ENCODE measurements at places on chromosomes 6 and 20.

DNA sequence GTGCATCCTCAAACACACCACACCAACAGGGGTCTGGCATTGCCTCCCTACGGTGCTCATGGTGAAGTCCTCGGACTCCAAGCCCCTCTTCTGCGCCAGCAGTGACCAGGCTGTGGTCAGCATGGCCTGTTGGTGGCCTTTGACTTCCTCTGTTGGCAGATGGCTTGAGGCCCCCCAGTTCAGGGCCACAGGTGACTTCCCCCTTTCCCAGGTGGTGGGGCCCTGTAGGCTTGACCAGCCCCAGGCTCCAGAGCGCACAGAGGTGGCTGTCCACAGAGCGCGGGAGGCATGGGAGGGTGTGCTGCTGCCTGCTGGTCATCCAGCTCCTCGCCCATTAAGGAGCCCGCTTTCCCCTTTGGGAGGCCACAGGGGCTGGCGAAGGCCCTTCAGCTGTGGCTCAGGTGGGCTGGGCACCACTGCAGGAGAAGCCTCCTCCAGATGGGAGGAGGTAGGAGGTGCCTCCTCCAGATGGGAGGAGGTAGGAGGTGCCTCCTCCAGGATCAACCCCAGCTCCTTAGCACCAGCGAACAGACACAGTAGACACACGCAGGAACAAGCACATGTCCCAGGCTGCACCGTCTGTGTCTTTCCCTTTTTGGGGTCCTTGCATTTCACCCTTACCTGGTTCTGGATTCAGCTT is 52.1 kb upstream of the BHLHE23 start:
- no peak for DNase-seq

DNA sequence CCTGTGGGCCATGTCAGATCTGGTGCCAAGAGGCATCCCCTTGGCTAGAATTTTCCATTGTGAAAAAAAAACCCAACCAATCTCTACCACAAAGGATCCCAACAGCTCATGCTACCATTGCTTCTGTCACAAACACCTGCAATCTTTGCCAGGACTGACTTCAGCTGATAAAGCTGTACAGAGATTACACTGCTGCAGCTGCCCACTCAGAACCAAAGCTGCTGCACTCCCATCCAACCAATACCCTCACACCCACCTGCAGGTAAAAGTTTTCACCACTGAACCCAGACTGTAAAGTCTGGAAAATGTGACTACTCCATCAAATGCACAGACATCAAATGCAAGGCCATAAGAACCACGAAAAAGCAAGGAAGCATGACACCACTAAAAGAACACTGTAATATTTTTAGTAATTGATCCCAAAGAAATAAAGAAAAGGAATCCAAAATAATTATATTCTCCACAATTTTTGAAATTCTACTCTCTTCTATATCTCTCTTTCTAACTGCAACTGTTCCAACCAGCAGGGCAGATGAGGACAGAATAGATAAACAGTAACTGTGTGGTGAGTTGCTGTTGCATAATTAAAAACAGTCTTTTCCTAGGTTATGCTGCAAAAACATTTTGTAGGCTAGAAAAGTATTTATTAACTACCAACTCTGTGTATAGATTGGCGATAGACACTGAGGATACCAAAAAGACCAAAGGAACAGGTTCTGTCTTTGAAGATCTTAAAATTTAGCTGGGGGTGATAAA is 128.0 kb upstream of the MCHR2 start:
- no peak for DNase-seq

DNA sequence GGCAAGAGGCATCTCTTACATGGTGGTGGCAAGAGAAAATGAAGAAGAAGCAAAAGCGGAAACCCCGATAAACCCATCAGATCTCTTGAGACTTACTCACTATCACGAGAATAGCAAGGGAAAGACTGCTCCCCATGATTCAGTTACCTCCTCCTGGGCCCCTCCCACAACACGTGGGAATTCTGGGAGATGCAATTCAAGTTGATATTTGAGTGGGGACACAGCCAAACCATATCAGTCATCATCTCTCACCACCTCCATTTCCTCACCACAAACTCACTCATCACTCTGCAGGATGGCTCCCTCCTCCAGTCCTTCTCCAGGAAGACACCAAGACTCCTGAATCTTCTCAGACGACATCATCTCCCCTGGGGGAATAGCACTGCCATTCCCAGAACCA is 25.8 kb upstream of the SLC16A10 start:
- DNase-seq, result no peak

GRCh38 chr20:39311851-39312506 is 349.8 kb downstream of the DHX35 start:
- DNase-seq, result no peak

GRCh38 chr6:1832844-1833787 is 223.4 kb downstream of the FOXC1 start:
- DNase-seq, result no peak

DNA sequence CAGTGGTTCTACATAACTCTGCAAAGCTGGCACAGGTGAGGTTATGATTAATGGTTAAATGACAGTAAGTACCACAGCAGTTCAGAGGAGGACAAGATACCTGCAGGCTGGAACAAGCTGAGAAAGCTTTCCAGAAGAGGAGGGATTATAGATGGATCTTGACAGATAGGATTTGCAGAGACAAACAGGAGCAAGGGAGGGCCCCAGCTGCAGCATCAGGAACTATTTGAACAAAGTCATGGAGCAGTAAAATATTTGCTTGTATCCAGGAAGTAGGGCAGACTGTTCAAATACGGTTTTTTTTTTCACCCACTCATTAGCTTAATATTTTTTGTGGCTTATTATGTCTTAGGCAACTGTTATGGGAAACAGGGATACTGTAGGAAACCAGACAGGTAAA is 144.4 kb upstream of the MAN1A1 start:
- peak; percentile 53 for DNase-seq

- no peak for DNase-seq
Measured at GRCh38 chr20:57460781-57461465, 64.0 kb downstream of the CTCFL start.

GRCh38 chr20:47397652-47398301 is 41.3 kb upstream of the ZMYND8 start:
- DNase-seq, result no peak

DNA sequence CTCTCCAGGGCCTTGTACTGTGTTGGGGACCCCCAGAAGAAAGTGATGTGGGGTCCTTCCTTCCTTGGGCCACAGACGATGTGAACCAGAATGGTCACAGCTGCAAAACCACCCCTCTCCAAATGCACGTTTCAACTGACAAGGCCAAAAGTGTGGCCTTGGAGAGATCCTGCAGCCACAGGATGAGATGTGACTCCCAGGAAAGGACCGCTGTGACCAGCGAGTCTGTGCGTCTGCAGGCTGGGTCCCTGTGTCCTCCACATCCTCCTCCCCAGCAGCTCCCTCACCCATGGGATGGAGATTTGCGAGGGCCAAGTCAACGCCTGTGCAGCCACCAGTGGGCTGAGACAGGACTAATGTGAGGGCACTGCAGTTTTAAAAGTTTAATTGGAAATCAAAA is 247.0 kb downstream of the ERMARD start:
- DNase-seq, result no peak

DNA sequence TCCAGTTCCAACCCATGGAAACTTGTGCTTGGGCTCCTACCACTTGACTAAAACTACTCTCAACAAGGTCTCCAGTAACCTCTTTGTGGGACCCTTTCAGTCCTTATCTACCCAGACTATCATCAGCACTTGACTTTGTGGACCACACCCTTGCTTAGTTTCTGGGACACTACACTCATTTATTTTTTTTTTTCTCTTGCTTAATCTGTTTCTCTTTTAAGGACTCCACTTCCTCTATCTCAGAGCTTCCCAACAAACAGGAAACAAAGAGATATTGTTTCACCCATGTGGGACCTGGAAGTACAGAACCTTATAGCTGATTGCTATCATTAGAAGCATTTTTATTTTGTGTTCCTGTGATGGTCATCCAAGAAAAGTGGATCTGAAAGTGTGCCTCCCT is 28.8 kb upstream of the ME1 start:
- no peak for DNase-seq

DNA sequence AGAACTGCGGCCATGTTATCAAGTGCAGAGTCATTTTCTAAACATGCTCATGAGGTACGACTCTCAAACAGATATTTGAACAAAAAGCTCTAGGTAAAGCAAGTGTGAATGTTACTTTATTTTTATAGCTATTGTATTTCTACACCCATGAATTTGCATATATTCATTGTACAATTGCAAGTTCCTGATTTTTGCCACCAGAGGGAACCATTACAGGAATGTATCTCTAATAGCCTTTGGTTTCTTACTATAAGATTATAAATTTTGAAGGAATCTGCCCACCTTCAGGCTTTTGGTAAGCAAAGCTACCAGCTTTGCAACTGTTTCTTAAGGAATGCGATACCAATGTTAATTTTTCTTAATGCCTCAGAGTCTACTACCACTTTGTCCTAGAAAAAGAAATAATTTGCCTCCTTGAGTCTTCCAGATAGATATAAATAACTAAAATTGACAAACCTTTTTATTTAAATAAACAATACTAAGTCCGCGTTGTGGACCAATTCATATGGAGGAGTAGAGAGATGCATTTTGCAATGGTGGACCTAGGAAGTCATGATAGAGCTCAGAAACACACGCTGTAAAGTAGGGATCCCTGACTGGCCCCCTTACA is 125.4 kb upstream of the SAMD5 start:
- DNase-seq, result no peak

GRCh38 chr6:63887002-63887751 is 251.6 kb downstream of the PHF3 start:
- DNase-seq, result no peak

DNA sequence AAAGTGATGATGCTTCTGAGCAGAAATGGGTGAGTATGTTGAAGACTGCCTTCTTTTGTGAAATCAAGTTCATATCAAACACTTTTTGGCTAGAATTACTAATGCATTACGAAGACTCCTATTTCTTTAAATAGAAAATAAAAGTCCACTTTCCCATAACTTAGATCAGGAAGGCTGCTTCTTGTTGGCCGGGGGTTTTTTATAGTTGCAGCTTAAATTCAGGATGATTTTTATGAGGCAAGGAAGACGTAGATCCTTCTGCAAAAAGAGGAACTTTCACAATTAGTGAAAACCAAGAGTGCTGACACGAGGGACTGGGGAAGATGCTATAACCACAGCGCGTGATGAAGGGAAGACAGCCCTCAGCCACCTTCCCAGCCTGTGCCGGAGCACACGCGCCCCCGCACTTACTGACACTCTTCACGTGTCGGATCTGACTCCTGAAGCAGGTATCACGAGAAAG is 206.1 kb upstream of the PRDM1 start:
- no peak for DNase-seq

DNA sequence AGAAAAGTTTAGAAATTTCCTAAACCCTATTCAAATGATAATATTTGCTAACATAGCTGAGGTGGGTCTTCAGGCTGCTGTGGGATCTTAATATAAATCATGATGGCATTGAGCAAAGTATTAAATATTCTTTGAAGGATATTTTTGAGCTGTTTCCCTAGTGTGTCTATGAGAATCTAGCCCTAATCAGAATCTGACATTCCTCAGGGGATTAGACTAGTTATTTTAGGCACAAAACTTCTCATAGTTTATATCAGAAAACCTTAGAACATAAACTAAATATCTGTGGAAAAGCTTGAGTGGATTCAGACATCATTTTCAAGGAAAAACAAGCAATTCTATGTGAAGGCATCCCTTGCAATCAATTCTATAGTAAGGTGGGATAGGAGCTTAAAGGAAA is 594.5 kb downstream of the RFPL4B start:
- no peak for DNase-seq

GRCh38 chr6:13146442-13146841 is 181.9 kb downstream of the TBC1D7 start:
- DNase-seq, result no peak

DNA sequence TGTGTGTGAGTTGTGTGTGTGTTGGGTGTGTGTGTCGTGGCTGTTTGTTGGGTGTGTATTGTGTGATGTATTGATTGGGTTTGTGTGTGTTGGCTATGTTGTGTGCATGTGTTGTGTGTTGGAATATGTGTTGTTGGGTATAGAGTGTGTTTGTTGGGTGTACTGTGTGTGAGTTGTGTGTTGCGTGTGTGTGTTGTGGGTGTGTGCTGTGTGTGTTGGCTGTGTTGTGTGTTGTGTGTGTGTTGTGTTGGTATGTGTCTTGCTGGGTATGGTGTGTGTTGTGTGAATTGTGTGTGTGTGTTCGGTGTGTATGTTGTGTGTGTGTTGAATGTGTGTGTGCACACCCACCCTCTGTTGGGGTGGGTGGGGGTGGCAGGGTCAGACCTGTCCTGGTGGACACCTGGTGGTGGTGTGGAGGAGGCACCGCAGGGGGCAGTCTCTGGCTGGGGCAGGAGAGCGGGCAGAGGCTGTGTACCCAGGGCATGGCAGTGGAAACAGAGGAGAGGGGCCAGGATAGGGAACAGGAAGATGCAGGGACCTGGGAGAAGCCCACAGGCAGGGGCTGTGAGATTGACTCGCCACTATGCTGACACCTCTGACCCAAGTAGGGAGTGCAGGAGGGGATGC is 25.5 kb upstream of the PXDC1 start:
- no peak for DNase-seq

DNA sequence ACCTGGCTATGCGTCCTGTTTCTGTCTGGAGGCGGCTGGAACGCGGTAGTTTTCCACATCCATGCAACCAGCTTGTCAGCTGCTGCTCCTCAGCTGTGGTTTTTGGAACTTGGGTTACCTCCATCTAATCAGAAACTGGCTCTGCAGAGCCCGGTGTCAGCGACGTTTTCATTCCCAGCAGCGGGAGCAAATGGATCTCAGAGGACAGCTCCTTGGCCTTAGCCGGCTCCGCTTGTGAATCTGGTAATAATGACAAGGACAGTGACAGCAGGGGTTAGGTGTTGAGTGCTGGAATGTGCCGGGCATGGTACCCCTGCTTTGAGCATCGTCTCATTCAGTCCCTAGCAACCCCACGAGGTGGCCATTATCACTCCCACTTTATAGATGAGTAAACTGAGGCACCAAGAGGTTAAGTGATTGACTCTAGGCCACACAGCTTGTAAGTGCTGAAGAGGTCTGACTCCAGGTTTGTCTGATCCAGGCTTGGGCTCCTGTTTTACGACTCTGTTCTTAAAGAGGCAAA is 1.3 kb downstream of the SLCO4A1 start:
- no peak for DNase-seq

DNA sequence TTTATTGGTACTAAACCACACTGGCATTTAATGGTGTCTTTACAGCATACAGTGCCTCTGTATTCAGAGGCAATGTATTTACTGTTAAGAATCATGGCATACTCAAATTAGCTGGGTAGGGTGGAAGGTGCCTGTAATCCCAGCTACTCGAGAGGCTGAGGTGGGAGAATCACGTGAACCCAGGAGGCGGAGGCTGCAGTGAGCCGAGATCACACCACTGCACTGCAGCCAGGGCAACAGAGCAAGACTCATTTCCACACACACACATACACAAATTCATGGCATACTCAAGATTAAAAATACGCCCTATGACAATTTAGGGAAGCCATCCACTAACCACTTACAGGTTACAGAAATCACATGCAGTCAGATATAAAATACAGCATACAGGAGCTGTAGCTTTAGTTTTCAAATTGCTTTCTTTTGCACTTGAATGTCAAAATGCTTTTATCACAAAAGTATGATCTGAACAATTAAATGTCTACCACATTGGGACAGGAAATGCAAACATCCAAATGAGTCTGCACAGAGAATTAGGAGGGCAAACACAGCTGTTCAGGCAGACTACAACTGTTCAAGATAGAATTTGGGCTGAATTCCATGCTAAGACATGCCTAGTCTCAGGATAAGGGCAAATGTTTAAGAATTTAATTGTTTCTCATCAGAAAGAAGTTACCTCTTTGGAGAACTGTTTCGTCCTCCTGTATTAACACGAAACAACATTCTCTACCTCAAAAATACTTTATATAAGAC is 36.4 kb downstream of the CSNK2A1 start:
- DNase-seq, result no peak
